ENCODE measurements at places on chromosomes 4 and X. TPM values are rescaled to one million over a fixed set of nuclear protein-coding genes. Genes with fewer than 3 reads are reported as not detected.

DNA sequence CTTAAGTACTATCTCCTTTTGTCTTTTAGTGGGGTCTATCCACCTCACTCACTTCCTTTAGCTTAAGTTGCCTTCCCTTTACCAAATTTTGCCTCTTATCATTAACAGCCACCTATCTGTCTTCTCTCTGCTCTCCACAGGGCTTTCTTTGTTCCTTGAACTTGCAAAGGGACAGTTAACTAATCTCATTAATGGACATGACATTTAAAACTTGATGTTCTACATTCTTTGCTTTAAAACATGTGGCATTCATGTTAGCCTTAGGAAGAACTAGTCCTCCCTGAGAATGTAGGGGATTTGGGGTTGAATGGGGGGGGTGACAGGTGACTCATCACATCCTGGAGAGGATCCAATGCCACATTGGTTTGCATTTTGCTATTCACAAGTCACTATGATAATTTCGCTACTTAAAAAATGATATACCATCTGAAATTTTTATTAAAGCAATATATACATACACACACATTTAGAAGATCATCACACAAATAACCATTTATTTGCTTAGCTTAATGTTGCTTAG, 41.0 kb upstream of the DMD start:
- no peaks in the 10 kb centered on the region for H3K36me3 ChIP-seq
- H3K27me3 ChIP-seq = no peaks in the 10 kb centered on the region
- no peaks in the 10 kb centered on the region for H3K4me1 ChIP-seq
- H3K27ac ChIP-seq = no peak overlapping the region
- no peak overlapping the region for H3K4me3 ChIP-seq
- no peak for DNase-seq

DNA sequence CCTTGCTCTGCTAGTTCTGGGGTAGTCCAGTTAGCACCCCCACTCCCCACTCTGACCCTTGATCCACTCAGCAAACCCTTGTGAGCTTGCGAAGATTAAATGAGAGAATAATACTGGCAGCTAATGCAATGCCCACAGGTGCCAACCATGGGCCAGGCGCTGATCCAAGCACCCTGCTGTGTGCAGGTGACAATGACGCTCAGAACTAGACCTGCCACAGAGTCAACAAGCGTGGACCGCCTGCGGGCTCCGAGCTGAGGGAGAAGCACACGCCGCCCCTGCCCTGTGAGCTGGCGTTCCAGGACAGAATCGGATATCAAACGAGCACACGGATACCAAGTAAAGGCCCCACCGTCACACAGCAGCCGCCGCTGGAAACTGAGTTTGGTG, 129.2 kb downstream of the FAM53A start:
- H3K4me1 ChIP-seq = no peaks in the 10 kb centered on the region
- no peak overlapping the region for H3K27ac ChIP-seq
- no peak overlapping the region for H3K4me3 ChIP-seq
- DNase-seq = no peak
- H3K36me3 ChIP-seq = no peaks in the 10 kb centered on the region
- peaks cover 5% of the 10 kb centered on the region for H3K27me3 ChIP-seq

GRCh38 chrX:11755724-11756123, 2.3 kb upstream of the MSL3 start:
- H3K4me1 ChIP-seq = peaks cover 8% of the 10 kb centered on the region
- no peak overlapping the region for H3K27ac ChIP-seq
- H3K27me3 ChIP-seq = peaks cover 7% of the 10 kb centered on the region
- DNase-seq = no peak
- no peaks in the 10 kb centered on the region for H3K36me3 ChIP-seq

The KIAA1210 gene
- total RNA-seq = not detected

The PAGE5 gene
- not detected for total RNA-seq

Data from natural killer cell treated with Interleukin-12 subunit alpha and Interleukin-12 subunit beta and Interleukin-15 and Interleukin-18, amount 100 ng/mL, for 72 hours (primary cell).